T-helper 1 cell treated with Interleukin-12 subunit alpha and Interleukin-12 subunit beta and Interleukin-4 antibody, amounts not matched to agents 30 ng/mL and 1 ng/mL, for 36 hours (primary cell): ENCODE measurements at places on chromosomes 3 and 15. TPM values are rescaled to one million over a fixed set of nuclear protein-coding genes. Genes with fewer than 3 reads are reported as not detected.

Gene TMEM266
- total RNA-seq = not detected in 2 replicates

Gene GABRB3
- total RNA-seq = not detected in 2 replicates

Gene GOLGA6L9
- total RNA-seq = 1.1 and 1.3 TPM in 2 replicates

Gene CYP1A2
- not detected in 2 replicates for total RNA-seq

Gene ACOX2
- total RNA-seq = not detected in 2 replicates

Gene PFN2
- total RNA-seq = 0.59 and 0.61 TPM in 2 replicates

Gene ISLR
- total RNA-seq = not detected in 2 replicates

Gene POTEB
- total RNA-seq = not detected in 2 replicates

Gene VILL
- 18.4 and 21.1 TPM in 2 replicates for total RNA-seq

Gene CHRNA3
- total RNA-seq = not detected in 2 replicates

Gene CDHR4
- total RNA-seq = 0.20 and 0.22 TPM in 2 replicates

Gene LRRC15
- not detected in 2 replicates for total RNA-seq

Gene GTF2E1
- total RNA-seq = 29.0 and 30.2 TPM in 2 replicates

Gene SLC22A13
- total RNA-seq = 0.71 and 0.78 TPM in 2 replicates

Gene C3orf49
- total RNA-seq = not detected in 2 replicates

Gene COL7A1
- 1.4 and 1.9 TPM in 2 replicates for total RNA-seq

Gene EIF1B
- total RNA-seq = 35.5 and 36.2 TPM in 2 replicates

Gene PTX3
- total RNA-seq = not detected in 2 replicates

Gene UACA
- total RNA-seq = 0.66 and 0.80 TPM in 2 replicates

Gene C15orf61
- total RNA-seq = 4.1 and 4.6 TPM in 2 replicates

Gene ITIH1
- total RNA-seq = not detected in 2 replicates

Gene NEDD4
- 11.4 and 11.6 TPM in 2 replicates for total RNA-seq

Gene C3orf20
- 0.24 and 0.25 TPM in 2 replicates for total RNA-seq

Gene THAP10
- not detected in 2 replicates for total RNA-seq

Gene SLC38A3
- total RNA-seq = not detected in 2 replicates

Gene SNX22
- 0.37 and 0.51 TPM in 2 replicates for total RNA-seq

Gene LRTM1
- not detected in 2 replicates for total RNA-seq

Gene CPA3
- total RNA-seq = not detected in 2 replicates

Gene CPEB1
- not detected in 2 replicates for total RNA-seq

Gene PLS1
- total RNA-seq = 5.0 and 5.6 TPM in 2 replicates

Gene THSD4
- not detected in 2 replicates for total RNA-seq

Gene TUSC7
- total RNA-seq = not detected in 2 replicates

Gene TCF12
- total RNA-seq = 82.7 and 86.2 TPM in 2 replicates

Gene BOC
- 0.37 and 0.54 TPM in 2 replicates for total RNA-seq

Gene CCR4
- total RNA-seq = 42.5 and 43.6 TPM in 2 replicates

Gene FAM107A
- total RNA-seq = not detected in 2 replicates

Gene FGD5
- not detected in 2 replicates for total RNA-seq

Gene CX3CR1
- 8.5 and 12.4 TPM in 2 replicates for total RNA-seq

Gene DAZL
- not detected in 2 replicates for total RNA-seq

Gene FSD2
- total RNA-seq = not detected in 2 replicates

Gene TRH
- not detected in 2 replicates for total RNA-seq

Gene EIF3J
- 87.3 and 101 TPM in 2 replicates for total RNA-seq

Gene ANKRD34C
- not detected in 2 replicates for total RNA-seq

Gene CACNA1D
- 0.41 and 1.3 TPM in 2 replicates for total RNA-seq

Gene GOLGA6L7
- not detected in 2 replicates for total RNA-seq

Gene GOLGA6A
- 0.17 TPM in 1 of 2 replicates, not detected in the other for total RNA-seq

Gene SLC28A1
- not detected in 2 replicates for total RNA-seq

Gene EHHADH
- 1.9 and 2.2 TPM in 2 replicates for total RNA-seq

Gene TOPAZ1
- total RNA-seq = not detected in 2 replicates

Gene CLDN16
- total RNA-seq = not detected in 2 replicates

Gene ITIH3
- total RNA-seq = not detected in 2 replicates

Gene ALPK3
- total RNA-seq = 0.29 and 0.49 TPM in 2 replicates

Gene GPR27
- total RNA-seq = 0.46 and 0.51 TPM in 2 replicates

Gene LRRC49
- total RNA-seq = 0.29 TPM in 1 of 2 replicates, not detected in the other

Gene ADGRG7
- total RNA-seq = not detected in 2 replicates

Gene PP2D1
- not detected in 2 replicates for total RNA-seq

Gene TF
- total RNA-seq = 0.22 and 0.59 TPM in 2 replicates

Gene DPPA2
- not detected in 2 replicates for total RNA-seq
